ENCODE measurements at places on chromosomes 6 and 20.

GRCh38 chr6:156988276-156989158, 211.3 kb downstream of the ARID1B start:
- no peak for DNase-seq

- no peak for DNase-seq
Measured at GRCh38 chr20:46420878-46421277, 14.5 kb upstream of the ELMO2 start.

DNA sequence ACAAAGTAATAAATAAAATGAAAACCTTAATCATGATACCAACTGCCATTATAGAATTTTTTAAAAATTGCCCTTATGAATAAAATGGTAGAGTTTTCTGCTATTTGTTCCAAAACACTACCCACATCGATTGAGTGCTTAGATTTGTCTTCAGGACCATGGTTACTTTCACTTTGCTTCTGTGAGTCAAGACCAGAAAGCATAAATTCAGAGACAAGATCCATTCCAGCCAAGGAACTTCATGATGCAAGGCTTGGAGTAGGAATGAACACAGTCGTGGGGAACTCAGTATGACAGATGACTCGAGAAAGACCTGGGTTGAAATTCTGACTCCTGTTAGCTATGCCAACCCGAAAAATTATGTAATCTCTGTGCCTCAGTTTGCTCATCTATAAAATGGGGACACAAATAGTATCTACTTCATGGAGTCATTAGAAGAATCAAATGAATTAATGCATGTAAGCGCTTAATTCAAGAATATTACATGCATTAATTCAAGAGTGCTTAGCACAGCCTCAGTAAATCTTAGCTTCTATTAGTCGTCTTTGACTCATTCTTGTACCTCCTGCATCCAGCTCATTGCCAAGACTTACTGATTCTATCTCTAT, 72.5 kb upstream of the MYLIP start:
- no peak for DNase-seq

GRCh38 chr6:33988121-33989015, 157.5 kb downstream of the GRM4 start:
- no peak for DNase-seq

GRCh38 chr6:108672641-108673040, 111.9 kb downstream of the FOXO3 start:
- no peak for DNase-seq

GRCh38 chr6:4313044-4313686, 177.8 kb upstream of the ECI2 start:
- DNase-seq, result no peak

DNA sequence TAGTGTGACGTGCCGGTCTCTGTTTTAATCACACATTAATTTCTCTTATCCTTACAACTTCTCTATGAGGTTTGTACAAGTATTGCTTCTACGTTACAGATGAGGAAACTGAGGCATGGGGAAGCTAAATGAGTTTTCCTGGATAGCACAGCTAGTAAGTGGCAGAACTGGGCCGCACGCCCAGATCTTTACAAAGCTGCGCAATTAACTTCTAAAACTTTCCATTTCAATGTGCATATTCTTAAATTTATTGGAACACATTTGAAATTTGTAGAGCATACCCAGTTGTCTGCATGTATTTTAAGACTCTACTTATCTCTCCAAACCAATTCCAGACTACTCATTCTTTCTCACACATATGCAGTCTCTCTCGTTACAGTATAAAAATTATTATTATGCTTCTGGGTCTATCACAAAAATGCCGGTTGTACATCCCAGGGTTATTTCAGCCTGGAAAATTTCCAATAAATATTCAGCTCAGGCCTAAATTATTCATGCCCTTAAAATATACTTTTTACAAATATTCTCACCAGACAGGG, 10.2 kb upstream of the PERP start:
- DNase-seq, result no peak

DNA sequence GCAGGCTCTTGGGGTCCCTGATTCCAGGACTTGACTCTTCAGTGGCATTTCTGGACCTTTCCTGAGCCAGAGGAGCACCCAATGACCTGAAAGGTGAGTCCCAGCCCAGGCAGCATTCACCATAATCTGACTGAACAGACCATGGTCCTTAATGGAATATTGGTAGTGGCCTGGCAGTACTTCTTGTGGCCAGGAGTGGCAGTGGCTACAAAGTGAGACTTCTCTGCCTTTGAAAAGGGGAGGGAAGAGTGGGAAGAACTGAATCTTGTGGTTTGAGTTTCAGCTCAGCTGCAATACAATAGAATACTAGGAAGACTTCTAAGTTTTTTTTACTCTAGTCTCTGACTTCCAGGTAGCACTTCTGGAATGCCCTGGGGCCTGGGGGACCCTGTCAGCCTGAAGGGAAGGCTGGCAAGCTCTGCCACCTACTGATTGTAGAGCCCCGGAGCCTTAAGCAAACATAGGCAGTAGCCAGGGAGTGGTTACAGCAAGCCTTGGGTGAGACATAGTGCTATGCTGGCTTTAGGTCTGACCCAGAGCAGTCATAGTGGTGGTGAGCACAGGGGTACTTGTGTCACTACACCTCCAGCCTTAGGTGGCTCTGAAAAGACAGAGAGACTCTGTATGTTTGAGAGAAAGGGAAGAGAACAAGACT, 674.2 kb upstream of the MANEA start:
- DNase-seq, result no peak

- DNase-seq, result no peak
Measured at GRCh38 chr6:135861189-135861588, 9.7 kb downstream of the PDE7B start.

GRCh38 chr20:25087186-25087929, 5.4 kb upstream of the VSX1 start:
- no peak for DNase-seq

DNA sequence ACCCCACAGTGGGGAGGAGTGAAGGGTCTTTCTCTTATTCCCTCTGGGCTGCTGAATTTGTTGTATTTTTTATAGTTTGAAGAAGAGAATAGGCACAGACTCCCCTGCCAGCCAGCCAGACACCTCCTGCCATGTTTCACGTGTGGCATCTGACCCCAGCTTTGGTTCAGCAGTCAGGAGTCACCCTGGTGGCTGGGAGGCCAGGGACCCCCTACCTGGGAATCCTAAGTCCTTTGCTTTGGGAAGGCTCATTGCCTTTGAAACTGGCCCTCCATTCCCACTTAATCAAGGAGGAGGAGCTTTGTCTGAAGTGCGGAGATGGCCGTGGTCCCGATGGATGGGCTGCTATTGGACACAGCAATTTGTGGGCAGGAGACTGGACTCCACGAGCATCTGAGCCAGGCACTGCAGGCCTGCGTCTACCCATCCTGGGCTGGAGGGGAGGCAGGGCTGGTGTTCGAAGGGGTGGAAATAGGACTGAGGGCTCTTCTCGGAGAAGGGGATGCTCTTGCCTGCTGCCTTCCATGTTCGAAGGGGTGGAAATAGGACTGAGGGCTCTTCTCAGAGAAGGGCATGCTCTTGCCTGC, 196.1 kb downstream of the DLL1 start:
- no peak for DNase-seq

DNA sequence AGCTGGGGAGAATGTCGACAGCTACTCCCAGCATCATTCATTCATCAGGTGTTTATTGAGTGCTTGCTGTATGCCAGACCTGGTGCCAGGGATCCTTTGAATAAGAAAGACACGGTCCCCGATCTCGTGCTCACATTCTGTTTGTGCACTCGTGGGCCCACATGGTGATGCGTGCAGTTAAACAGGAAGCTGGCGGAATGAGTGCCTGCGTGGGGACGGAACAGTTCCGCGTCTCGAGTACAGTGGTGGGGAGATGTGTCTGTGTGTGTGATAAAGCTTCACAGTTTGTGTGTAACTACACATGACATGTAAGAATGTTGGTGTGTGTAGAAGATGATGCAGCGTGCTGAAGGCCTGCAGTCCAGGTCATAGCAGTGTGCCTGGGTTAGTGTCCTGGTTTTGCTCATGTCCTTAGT, 6.5 kb downstream of the RBM38 start:
- no peak for DNase-seq

GRCh38 chr6:54217018-54217417, 91.2 kb upstream of the TINAG start:
- no peak for DNase-seq

- DNase-seq, result peak; percentile 61
Measured at GRCh38 chr6:90397929-90398674, 101.5 kb upstream of the BACH2 start.

All from stimulated activated CD8-positive, alpha-beta memory T cell treated with anti-CD3 and anti-CD28 coated beads, Interleukin-7, amount 100 ng/mL, for 1 hour (primary cell).